ENCODE measurements at places on chromosomes 13 and 19. TPM values are rescaled to one million over a fixed set of nuclear protein-coding genes. Genes with fewer than 3 reads are reported as not detected.

The RFPL4A gene
- total RNA-seq: not detected

DNA sequence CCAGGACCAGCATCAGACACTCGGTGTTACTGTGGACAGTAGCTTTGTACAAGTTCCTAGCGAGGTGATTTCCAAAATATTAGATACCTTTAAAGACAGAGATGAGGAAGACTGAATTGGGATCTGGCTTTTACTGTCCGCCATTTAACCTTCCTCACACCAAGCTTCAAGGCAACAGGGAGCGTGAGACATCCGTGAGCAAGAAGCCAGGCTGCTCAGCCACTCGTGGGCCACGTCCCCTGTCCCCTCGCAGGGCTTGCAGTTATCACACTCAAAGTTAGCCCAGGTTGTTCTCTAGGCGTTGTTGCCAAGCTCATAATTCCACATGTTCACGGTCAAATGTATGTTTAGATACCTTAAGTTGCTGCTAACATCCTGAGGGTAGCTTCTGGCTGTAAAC, 102.9 kb downstream of the COL4A2 start:
- no peak for DNase-seq

DNA sequence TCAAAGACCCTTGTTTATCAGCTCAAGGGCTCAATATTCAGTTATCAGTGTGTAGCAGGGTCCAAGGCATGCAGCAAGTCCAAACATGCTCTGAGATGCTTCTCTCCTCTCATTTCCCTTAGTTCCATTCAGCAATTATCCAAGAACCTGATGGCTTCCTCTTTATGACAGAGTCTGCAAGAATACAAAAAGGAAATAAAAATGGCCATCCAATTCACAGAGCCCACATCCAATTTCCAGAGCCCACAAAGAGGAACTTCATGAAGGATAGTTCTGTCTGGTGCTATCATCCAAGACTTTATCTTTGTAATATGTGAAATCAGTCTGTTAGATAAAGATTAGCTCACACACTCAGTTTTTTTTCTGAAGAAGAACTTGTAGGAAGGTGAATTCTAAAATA, 217.2 kb downstream of the LACC1 start:
- no peak for DNase-seq

The PLPPR3 gene
- total RNA-seq: 2.9 TPM

The SIGLEC5 gene
- not detected for total RNA-seq

The TEX101 gene
- total RNA-seq: not detected

- no peak for DNase-seq
These were observed 7.3 kb downstream of the POLR2E start for GRCh38 chr19:1087813-1088415.

DNA sequence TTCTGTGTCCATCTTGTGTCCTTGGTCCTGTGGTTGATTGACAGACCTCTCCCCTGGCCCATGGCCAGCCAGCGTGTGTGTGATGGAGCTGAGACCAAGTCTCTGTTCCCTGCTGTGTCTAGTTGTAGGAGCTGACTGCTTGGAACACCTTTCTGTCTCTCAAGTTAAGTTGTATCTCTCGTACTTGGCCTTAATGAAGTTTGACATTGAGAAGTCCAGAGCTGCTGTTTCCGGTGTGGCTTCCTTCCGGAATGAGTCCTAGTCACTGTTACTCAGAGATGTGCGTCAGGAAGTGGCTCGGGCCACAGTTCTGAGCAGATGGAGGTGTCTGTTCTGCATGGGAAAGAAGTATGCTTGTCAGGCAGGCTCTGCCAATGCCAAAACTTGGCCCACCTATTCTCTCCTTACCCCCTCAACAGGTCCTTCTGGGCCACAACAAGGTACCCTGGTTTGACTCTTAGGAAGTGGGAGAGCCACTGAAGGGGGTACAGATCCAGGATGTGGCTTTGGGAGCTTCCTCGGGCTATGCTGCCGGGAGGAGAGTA, 54.3 kb downstream of the GATAD2A start:
- no peak for DNase-seq

DNA sequence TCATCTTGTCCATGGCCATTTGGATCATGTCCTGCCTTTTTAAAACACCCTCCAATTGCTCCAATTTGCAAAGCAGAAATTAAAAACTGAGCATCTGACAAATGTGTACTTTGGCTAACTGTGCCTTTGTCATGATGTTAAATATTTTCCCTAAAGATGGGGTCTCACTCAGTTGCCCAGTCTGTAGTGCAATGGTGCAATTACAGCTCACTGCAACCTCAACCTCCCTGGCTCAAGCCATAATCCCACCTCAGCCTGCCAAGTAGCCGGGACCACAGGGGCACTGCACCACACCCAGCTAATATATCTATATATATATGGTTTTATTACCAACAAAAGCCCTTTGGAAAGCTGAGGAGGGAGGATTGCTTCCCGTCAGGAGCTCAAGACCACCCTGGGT, 782.7 kb downstream of the UQCRFS1 start:
- no peak for DNase-seq

- no peak for DNase-seq
These were observed 94.3 kb upstream of the PABPC3 start for GRCh38 chr13:25001476-25002206.

The CD37 gene
- not detected for total RNA-seq

DNA sequence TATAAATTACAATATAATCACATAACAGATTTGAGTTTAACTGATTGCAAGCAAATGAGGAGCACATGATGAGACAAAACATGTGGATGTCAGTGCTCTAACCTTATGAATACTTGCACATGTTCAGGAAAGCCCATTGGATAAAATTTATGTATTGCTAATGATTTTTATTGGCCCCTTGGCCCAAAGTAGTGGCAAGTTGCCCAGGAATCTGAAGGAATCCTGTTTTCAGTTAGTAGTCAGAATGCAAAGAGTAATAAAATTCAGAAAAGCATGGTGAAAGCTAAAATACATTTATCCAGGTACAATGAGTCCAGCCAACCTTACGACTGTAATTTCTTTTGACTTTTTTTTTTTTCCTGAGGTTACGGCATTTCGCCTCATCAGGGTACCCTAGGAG, 1539.4 kb downstream of the EFNB2 start:
- no peak for DNase-seq

GRCh38 chr13:20002787-20003186, 44.3 kb downstream of the ZMYM2 start:
- DNase-seq: no peak

The ZNF98 gene
- total RNA-seq: 3.0 TPM

The IGSF23 gene
- total RNA-seq: not detected

The NLRP7 gene
- total RNA-seq: not detected

DNA sequence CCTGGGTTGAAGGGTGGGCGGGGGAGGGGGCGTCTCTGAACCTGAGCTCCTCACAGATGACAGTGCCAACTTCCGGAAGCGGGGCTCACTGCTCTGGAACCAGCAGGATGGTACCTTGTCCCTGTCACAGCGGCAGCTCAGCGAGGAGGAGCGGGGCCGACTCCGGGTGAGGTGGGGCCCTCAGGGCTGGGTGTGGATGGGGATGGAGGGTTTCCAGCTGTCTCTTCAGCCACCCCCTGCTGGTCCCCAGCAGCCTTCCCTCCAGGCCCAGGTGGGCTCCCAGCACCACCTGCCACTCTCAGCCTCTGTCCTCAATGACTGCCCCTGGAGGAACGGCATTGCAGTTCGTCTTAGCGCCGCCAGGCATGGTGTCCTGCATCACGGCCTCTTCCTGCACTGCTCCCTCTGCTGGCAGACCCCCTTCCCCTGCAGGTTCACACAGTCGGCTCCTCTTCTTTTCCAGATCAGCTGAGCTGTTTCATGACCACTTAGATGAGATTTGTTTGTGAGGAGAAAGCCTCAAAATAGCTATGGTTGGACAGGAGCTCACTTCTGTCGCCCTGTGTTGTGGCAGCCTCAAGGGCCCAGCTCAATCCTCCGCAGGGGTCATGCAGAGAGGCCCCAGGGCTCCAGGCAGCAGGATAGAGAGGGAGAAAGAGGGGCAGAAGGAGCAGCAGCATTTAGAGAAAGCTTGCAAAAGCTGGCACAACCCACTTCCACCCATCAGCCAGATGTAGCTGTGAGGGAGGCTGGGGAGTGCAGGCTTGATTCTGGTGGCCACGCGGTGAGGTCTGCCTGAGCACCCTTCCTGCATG, 2.5 kb upstream of the GARIN5A start:
- no peak for DNase-seq

DNA sequence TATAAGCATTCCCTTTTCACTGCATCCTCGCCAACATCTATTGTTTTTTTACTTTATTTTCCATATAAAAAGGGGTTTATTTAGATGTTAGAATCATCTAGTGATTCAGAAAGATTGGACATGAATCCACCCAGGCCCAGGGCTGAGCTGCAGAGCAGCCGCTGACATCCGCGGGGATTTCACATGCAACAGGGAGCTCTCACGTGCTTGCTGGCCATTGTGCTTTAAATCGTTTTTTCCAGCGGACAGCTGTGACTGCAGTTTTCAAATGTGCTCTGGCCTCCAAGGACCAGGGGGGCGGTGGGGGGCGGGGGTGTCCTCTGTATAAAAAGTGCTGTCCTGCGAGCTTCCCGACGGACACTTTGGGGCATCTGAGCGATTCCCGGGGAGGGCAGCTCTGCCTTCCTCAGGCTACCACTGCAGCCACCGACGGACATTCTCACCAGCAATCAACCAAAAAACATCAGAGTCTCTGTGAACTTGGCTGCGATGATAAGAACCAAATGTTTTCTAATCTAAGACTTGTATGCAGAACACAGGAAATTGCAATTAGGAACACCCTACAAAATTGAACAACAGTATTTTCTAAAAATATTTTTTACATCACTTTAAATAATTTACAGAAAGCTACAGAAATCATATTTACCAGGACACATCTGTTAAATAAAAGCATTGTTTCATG, 12.6 kb downstream of the RB1 start:
- no peak for DNase-seq

Measured in kidney epithelial cell (primary cell).